ENCODE measurements at places on chromosomes 11 and 22.

- DNase-seq = no peak
These were observed 9.9 kb downstream of the BRSK2 start for GRCh38 chr11:1399386-1400316.

- peak; percentile 49 for DNase-seq
These were observed 1165.7 kb downstream of the LRRC4C start for GRCh38 chr11:40293655-40294348.

DNA sequence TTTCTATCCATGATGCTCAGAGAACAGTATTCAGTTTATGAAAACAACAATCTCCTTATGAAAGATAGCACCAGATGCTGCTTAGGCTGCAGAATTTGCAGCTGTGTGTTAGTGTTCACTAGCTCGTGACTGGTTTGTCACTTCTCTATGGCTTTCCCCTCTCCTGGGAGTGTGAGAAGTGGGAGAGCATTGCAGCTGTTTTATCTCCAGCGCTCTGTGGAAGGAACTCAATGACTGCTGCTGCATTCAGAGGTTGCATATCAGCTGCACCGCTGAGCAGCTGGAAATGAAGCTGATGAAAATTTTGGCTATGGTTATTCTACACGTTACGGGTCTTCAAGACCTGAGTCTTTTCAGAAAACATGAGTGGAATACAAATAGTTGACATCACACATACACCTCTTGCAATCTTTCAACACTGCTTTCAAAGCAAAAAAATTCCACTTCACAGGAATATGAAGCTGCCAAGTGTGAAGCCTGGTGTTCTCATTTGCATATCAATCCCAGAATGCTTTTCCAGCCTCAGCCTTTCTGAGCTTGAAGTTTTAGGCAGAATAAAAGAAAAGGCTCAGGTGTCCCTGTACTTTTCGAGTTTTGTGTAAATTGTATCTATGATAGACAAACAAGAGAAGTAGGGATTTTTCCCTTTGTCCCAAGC, 149.3 kb upstream of the DDI1 start:
- no peak for DNase-seq

- no peak for DNase-seq
These were observed 47.4 kb downstream of the SHANK2 start for GRCh38 chr11:71204748-71205664.

GRCh38 chr22:42366806-42367581, 65.2 kb downstream of the NFAM1 start:
- DNase-seq = no peak

DNA sequence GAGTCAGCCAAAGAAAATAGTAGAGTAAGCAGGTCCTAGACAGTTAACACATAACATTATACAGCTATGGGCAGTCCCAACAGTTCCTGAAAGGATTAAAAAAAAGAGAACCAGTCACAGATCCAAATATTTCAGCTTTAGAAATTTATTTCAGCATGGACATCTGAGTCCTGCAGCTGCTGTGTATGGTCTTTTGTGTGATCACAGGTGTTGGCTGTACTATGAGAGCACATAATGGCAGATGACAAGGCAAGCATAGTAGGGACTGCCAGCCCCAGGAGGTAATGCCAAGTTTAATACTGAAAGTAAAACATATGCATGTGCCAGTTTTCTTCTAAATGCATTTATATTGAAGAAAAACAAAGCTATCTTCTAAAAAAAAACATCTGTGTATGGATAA, 158.1 kb downstream of the GRIA4 start:
- no peak for DNase-seq

All from stimulated activated CD4-positive, alpha-beta T cell treated with anti-CD3 and anti-CD28 coated beads, Interleukin-2, amount 100 ng/mL, for 24 hours (primary cell).